ENCODE measurements at places on chromosomes 16 and 17.

DNA sequence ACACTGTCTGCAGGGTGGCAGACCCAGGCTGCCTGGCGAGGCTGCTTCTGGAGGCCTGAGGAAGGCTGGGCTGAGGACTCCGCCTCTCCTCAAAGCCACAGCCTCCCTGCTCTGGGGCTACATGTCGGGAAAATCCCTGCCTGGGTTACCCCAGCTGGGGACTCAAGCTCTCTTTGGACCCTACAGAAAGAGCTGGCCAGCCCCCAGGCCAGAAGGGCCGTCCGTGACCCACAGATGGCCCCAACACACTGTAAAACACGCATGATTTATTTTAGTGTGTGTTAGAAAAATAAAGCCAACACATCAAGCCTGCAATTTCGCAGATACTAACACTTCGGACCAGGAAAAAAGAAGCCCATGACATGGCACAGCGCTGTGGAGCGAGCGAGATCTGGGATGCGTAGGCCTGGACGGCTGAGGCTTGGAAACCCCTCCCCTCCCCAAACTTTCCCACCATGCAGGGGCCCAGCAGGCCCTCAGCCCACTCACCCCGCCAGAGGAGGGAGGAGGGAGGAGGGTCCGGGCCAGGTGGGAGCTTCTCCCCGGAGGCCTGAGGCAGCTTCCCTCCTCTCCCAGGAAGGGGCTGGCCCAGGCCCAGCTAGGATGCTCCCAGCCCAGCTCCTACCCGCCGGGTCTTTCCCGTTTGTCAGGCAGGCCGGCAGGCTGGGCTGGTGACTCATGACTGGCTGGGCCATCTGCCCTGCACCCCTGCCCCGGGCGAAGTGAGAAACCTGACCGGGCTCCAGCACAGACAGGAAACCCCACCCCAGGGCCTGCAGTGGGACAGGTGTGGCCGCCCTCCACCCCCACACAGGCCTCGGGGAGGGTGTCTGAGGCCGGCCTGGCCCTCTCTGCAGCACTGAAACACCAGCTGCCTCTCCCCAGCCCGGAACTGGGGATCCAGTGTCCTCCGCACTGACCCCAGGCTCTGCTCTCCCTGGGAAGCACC is 34.1 kb upstream of the SLC38A10 start:
- no peak for DNase-seq

GRCh38 chr16:56237451-56237930 is 46.2 kb downstream of the GNAO1 start:
- DNase-seq: no peak

GRCh38 chr17:67004181-67004580 is 39.7 kb downstream of the CACNG4 start:
- DNase-seq: no peak

DNA sequence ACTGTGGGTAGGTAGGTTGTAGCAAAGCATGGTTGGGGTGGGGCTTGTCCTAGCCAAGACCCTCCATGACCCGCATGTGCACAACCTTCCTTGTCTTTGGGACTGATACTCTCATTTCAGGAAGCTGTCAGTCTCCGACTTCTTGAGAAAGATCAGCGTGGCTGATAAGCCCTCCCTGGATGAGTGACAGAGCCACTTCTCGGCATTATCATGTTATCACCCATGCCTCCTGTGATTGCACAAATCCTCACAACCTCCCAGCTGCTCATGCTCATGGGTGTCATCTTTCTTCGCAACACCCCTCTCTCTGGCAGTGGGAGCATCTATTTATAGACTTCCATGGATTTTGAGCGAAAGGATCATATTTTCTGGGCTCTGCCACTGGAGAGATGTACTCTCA is 314.2 kb downstream of the FOXL1 start:
- DNase-seq: no peak

- no peak for DNase-seq
Measured at GRCh38 chr16:17457997-17458396, 12.8 kb downstream of the XYLT1 start.

- DNase-seq: no peak
Measured at GRCh38 chr17:55492781-55493341, 18.4 kb downstream of the SMIM36 start.

- no peak for DNase-seq
Measured at GRCh38 chr17:67032985-67033384, 11.4 kb upstream of the CACNG1 start.

GRCh38 chr17:46732160-46732559 is 86.3 kb downstream of the WNT3 start:
- DNase-seq: no peak

DNA sequence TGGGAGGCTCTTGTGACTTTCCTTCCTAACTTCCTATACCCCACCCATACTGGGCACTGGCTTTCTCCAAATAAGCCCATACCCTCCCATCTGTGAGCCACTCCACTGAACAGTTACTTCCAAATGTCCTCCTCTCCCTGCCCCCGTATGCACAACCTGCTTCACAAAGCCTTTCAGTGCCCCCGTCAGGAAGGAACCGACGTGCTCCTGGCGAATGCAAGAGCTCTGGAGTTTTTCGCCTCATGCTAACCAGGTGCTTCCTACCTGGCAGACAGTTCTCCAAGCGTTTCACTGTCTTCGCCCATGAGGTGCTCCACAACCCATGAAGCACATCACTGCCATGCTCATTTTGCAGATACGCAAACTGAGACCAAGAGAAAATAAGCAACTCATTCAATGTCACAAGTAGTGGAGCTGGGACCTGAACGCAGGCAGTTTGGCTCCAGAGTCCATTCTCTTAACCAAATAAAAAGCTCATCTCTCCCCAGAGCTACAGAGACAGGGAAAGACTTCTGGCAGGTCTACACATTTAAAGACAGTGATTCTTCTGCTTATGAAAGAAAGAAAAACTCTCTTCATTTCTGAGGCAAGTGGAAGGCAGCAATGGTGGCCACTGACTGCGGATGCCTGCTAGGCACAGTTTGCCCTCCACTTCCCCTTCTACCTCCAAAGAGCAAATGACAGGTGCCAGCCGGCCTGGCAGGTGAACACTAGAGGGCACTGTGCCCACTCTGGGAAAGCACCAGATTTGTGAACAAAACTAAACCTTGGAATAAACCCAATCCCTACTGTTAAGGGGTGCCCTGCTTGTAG is 23.8 kb downstream of the SPHK1 start:
- DNase-seq: peak; percentile 48

GRCh38 chr17:32265192-32265923 is at the start of gene RHBDL3:
TSS of gene RHBDL3 (plus strand) at chr17:32265832. CDS start at chr17:32266190, 358 bp downstream.
- no peak for DNase-seq

- DNase-seq: no peak
Measured at GRCh38 chr17:48026502-48027321, 10.9 kb downstream of the COPZ2 start.

- no peak for DNase-seq
Measured at GRCh38 chr16:68512742-68513141, 26.3 kb upstream of the ZFP90 start.

GRCh38 chr17:76077584-76078110 is 1.3 kb upstream of the ZACN start:
- no peak for DNase-seq

- no peak for DNase-seq
Measured at GRCh38 chr17:13770702-13771101, 169.0 kb upstream of the HS3ST3A1 start.

- no peak for DNase-seq
Measured at GRCh38 chr16:30533748-30534367, 800 bp downstream of the ZNF747 start.

DNA sequence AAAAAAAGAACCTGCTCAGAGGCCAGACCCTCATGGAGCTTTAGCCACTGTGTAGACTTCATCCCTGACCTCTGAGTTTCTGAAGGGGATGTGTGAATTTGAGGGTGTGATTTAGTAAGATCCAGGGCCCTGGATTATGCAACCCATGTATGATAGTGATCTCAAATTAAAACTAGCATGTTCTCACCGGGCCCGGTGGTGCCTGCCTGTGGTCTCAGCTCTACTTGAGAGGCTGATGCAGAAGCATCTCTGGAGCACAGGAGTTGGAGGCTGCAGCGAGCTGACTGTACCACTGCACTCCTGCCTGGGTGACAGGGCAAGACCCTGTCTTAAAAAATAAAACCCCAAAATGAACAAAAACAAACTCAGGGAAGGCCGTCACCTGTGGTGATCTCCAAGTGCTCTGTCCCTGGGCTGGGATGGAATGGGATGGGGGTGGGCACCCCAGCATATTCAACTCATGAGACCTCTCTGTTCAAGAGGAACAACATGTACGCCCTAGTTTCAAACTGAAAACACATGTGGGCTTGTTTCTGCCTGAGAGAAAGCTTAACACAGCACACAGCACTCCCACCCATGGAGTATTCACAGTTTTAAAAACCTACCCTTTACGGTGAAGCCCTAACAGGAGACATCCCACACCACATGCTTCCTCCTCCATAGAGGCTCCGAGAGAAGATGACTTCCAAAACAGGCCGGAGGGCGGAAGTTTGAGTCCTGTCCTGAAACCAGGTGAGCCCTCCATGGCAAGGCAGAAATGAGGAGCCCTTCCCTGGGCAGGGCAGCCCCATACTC is 30.1 kb downstream of the GNPTG start:
- DNase-seq: no peak

DNA sequence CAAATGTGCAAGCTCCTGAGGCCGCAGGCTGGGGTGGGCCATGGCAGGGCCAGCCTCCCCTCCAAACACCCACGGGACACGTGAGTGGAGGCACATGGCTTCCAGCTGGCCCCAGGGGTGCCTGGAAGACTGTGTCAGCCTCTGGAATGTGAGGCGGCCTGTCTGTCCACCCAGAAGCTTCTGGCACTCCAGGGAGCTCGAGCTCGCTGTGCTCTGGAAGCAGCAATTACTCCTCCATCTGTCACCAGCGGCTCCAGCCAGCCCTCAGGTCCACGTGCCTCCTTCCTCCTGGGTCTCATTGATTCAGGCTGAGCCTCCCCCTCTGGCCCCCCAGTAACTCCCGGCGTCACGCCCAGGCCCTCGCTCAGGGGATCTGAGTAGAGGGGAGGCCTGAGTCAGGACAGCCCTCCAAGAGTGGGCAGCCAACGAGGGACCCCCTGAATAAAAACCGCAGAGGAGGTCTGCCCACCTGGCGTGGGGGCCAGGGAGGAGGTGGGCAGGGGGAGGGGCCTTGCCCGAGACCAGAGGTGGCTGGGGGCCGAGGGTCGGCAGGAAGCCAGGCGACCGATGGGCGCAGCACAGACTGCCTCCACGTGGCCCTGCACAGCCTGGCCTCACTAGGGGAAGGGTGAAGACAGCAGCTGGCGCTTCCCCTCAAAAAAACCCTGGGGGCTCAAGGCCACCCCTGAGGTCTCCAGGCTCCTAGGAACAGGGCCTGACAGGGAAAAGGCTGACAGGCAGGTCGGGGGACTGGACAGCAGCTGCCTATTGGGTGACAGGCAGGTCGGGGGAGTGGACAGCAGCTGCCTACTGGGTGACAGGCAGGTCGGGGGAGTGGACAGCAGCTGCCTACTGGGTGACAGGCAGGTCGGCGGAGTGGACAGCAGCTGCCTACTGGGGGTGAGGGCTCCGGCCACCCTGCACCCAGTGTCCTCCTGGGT is 11.9 kb downstream of the PIEZO1 start:
- no peak for DNase-seq

- no peak for DNase-seq
Measured at GRCh38 chr17:10217916-10218315, 19.5 kb upstream of the GAS7 start.

DNA sequence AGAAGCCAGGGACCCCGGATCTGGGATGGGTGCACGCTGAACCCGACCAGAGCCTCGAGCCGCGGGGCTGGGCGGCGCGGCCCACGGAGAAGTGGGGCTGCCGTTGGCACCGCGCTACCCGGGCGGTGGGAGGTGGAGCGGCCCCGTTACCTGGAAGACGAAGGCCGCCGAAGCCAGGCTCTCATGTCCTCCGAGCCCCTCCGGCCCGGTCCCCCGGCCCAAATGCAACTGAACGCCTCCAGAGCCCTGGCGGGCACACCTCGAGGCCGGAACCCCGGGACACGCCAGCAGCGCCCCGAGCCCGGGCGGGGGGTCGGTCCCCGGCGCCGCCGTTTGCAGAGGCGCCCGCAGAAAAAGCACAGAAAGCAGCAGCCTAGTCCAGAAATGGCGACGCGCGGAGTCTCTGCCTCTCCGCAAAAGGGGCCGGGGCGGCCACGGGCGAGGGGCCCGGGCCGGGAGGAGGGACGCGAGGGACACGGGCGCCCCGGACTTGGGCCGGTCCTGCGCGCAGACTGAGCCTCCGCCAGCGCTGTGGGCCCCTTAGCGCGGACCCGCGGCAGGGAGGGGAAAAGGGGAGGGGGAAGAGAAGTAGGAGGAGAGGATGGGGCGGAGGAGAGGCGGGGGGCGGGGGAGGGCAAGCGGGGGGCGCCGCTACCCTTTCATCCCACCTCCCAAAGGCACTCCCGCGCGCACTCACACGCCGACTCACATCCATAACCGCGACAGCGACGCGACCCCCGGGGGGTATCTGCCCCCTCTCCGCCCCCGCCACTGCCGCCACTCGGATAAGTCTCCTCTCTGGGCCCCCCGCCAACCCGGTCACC is 1.4 kb downstream of the AXIN2 start:
- peak; percentile 24 for DNase-seq

DNA sequence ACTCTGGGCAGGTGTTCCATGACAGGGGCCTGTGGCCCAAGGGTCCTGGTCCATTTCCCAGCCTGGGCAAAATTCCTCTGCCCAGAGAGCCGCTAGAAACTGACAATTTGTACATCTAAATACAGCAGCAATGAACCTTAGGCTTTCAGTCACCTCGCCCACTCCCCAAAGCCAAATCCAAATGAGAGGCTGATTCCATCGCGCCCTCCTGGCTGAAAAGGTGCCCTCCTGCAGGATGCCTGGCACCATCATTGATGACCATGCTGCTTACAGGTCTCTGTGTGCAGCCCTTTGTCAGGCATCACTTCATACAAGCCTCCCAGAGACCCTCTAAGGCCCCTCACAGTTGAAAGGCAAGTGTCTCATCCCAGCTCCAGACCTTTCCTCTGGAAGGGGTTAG is 114.7 kb downstream of the C16orf78 start:
- DNase-seq: no peak

DNA sequence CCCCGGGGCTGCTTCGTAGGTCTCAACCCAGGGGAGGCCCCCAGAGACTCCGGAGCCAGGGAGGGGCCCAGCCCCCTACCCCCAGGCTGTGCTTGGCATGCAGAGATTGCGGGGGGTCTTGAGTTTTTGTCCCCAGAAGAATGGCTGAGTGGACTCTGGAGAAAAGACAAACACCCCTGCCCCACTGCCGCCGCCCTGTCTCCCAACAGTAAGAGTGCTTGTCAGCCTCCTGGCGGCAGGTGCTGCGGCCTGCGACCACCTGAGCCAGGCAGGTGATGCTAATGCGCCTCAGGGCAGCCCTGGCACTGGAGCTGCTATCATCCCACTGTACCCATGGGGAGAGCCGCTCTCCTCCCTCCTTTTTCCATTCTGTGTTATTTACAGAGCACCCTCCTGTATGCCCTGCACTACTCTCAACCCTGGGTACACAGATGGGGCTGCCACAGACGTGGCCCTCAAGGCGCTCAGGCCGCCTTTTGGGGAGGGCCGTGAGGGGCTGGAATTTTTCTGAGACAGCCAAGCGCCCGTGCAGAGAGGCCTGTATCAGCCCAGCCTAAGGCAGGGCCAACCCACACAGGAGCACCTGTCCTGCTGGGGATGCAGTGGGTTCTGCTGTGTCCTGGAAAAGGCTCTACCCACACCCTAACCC is 2.6 kb upstream of the IL17C start:
- DNase-seq: no peak
